NCI-H524 treated with DMSO at 0.1 percent for 48 hours (cell line): ENCODE measurements at places on chromosomes 6 and 20.

- no peak for DNase-seq
Observed at GRCh38 chr6:156454867-156455266, 322.3 kb upstream of the ARID1B start.

- DNase-seq: no peak
Observed at GRCh38 chr6:157985378-157986155, 3.9 kb downstream of the SYNJ2 start.

DNA sequence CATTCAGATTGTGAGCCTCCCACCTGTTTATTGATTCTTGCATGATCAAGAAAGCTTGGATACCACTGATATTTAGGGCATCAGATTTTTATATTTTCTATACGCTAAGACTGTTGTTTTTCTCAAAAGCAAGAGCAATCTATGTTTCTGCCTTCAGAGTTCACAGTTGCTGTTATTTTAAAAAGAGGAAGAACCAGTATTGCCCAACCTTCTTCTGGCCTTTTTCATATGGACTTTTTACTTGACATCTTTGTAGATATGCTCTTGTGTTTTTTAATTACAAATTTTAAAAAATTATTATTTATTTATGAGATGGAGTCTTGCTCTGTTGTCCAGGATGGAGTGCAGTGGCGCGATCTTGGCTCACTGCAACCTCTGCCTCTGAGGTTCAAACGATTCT lies 28.9 kb downstream of the SLC17A5 start:
- DNase-seq: no peak

- no peak for DNase-seq
Observed at GRCh38 chr6:25084508-25084833, 148.7 kb upstream of the RIPOR2 start.

- no peak for DNase-seq
Observed at GRCh38 chr6:16684195-16684689, 77.0 kb downstream of the ATXN1 start.

- no peak for DNase-seq
Observed at GRCh38 chr20:8798505-8798904, 270.4 kb upstream of the PLCB4 start.

DNA sequence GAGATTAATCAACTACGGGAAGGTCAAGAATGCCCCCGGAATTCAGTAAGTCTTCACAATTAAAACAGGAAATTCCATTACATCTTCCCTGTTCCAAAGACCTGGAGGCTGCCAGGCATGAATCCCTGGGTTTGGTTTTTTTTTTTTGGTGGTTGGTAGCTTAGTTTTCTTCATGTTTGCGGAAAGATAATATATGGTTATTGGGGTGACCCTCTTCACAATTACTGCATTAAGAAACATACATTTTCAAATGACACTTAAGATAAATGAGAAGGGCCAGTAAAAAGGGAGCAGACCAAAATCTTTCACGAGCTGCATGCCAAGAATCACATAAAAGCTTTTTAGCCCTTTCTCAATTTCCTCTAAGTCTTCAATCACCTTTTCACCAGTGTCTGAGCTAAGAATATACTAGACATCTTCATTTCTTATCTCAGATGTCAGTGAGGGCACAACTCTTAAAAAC lies 64.0 kb downstream of the KIF13A start:
- no peak for DNase-seq

- no peak for DNase-seq
Observed at GRCh38 chr6:37488476-37488875, 11.2 kb downstream of the CCDC167 start.

DNA sequence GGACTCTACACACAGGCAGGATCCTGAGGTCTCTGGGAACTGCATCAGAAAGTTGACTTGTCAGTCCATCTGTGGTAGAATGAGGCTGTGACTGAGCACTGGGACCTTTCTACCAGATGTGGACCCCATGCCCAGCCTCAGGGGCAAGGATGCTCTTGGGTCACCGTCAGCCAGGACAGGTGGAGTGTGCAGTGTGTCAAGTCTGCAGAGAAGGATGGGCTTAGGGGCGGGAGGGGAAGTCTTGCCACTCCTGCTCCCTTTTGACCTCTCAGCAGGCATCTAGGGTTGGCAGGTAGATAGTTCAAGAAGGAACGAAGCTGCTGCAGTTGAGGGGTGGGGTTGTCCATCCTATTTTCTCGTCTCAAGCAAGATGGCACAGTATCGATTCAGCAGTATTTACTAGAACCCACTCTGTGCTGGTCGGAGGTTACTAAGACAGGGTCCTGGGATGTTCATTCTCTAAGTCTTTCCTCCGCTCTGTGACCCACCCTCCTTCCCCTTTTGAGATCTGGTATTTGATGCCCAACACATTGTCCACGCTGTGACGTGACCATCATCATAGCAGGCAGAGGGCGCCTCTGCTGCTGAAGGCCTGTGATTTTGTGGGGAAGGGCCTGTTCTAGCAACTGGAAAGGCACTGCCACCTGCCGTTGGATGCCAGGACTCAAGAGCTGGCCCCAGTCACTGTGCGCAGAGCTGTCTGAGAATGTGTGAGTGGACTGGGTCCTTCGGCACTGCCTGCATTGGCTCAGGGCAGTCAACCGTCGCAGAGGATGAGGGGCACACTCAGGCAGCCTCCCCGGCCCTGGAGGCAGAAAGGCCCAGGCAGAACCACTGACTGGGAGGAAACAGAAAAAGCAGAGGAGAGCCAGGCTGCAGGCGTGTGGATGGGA lies 23.2 kb downstream of the RBCK1 start:
- peak; percentile 23 for DNase-seq

GRCh38 chr6:78966542-78966941 lies 99.2 kb downstream of the IRAK1BP1 start:
- DNase-seq: no peak

- no peak for DNase-seq
Observed at GRCh38 chr6:82616386-82617028, 252.9 kb downstream of the TPBG start.

DNA sequence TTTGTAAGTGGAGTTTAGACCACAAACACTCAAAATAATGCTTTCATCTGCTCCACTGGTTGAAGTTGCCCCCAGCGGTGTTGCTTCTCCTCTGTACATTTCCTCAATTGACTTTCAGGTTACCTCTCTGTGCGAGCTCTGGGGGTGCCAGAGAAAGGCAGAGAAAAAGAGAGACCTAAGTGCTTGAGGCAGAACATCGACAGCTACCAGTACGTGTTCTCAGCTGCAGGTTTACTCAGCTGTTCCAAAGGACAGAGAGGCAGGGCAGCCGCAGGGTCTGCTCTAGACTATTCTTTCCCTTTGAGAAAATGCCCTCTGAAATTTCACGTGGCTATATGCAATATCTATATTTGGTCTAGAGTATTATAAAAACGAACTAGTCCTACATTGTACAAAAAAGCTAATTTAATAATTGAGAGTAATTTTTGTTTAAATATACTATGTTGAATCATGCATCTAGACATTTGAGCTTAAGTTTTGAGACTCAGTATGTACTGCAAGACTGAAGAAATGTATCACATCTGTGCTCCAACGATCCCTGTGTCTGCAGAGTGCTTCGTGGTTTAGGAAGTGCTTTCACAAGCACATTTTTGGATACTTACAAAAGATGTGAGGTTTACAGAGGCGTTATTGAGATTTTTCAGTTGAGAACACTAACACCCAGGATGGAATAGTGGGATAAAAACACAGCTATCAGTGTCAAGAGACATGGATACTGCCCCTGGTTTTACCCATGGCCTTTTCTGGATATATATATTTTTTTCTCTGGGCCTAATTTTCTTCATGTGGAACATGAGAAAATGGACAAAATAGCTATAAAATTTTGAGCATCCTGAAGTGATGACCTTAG lies 453.6 kb upstream of the FLRT3 start:
- DNase-seq: no peak

GRCh38 chr20:44157061-44157460 lies 29.9 kb downstream of the JPH2 start:
- no peak for DNase-seq

DNA sequence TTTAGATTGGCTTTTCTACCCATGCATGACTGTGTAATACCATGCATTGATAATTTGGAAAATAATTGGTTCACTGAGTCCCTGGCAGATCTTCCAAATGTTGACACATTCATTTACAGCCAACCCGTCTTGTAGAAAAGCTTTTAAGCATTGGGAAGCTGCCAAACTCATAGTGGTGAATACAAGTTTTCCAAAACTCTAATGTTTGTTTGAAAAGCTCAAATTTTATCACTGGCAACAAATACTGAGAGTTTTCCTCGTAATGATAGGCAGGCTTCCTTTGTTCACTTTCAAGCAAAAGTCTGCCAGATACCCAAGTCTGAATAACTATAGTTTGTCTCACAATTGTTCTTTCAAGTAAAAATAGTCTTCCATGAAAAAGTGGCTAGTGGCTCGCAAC lies 143.0 kb downstream of the FIG4 start:
- DNase-seq: no peak

DNA sequence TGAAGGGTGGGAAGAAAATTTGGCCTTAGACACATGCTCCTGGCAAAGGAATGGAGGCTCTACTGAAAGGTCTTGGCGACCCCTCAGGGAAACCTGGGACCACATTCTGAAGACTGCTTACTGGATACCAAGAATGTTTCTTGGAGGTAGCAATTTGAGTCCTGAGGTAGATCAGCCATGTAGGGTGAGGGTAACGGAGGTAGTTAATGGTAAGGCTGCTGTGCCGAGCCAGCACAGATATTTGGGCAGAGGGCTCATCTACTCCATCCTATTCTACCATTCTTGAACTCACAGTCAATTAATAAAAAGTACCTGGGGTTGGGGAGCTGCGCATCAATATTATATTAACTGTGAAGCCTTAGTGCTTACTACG lies 401 bp upstream of the PHF3 start:
- no peak for DNase-seq

DNA sequence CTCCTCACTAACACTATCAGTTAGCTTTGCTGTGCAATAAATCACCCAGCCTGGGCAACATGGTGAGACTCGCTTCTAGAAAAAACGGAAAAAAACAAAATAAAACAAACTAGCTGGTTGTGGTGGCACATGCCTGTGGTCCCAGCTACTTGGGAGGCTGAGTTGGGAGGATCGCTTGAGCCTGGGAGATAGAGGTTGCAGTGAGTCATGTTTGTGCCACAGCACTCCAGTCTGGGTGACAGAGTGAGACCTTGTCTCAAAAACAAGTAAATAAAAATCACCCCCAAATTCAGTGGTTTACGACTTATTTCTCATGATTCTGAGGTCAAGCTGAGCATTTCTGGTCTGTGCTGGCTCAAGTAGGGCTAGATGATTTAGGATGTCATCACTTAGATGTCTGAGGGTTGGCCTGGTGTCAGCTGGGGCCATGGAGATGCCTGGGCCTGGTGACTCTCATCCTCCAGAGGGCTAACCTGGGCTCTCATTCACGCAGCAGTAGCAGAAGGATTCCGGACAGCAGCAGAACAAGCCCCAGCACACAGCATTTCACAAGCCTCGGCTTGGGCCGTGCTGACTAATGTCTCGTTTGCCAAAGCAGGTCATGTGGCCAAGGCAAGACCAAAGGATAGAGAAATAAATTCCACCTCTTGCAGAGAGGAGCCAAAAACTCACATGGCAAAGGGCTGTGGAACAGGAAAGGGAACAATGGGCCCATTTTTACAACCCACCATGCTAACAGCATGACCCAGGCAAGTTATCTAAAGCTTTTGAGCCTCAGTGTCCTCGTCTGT lies 32.5 kb downstream of the MGME1 start:
- no peak for DNase-seq

GRCh38 chr20:40643891-40644290 lies 45.1 kb downstream of the MAFB start:
- DNase-seq: no peak
